ENCODE measurements at places on chromosomes 7 and 10. TPM values are rescaled to one million over a fixed set of nuclear protein-coding genes. Genes with fewer than 3 reads are reported as not detected.

Gene HTRA1
- 57.2 TPM for polyA plus RNA-seq

Gene GCK
- 2.4 TPM for polyA plus RNA-seq

Gene HOXA5
- 95.7 TPM for polyA plus RNA-seq

- no peak for DNase-seq
These were observed 20.3 kb upstream of the CD36 start for GRCh38 chr7:80618096-80618495.

DNA sequence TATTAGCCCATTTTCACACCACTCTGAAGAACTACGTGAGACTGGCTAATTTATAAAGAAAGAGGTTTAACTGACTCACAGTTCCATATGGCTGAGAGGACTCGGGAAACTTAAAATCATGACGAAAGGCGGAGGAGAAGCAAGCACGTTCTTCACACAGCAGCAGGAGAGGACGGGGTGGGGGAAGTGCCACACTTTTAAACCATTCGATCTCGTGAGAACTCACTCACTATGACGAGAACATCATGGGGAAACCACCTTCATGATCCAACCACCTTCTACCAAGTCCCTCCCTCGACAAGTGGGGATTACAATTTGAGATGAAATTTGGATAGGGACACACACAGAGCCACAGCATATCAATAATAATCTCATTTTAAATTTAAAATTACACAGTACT is 80.2 kb downstream of the VWDE start:
- DNase-seq: no peak

GRCh38 chr10:86327954-86328725 is 38.5 kb downstream of the GRID1 start:
- no peak for DNase-seq

Data from right lung (tissue), 10 donors.